HS-5 (cell line): ENCODE measurements at places on chromosomes 11 and 22.

GRCh38 chr11:45145379-45146071 is 914 bp upstream of the PRDM11 start:
- DNase-seq = no peak

- no peak for DNase-seq
Observed at GRCh38 chr22:42062506-42063170, 8.0 kb downstream of the NAGA start.

DNA sequence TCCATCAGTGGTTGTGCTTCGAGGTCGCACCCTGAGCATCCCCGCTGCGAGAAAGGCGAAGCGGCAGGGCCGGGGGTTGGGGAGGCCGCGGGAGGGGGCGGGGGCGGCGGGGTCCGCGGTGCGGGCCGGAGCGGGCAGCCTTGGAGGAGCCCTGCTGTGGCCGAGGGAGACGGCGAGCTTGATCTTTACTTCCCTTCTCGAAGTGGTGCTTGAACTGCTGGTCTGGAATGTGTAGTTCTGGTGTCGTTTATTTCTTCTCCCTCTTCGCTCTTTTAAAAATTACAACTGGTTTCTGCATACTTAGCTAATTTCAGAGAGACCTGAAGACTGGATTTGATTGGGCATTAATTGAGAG is 1.1 kb downstream of the APLP2 start:
- no peak for DNase-seq

- DNase-seq = no peak
Observed at GRCh38 chr11:117037975-117038350, 60.3 kb downstream of the SIK3 start.

DNA sequence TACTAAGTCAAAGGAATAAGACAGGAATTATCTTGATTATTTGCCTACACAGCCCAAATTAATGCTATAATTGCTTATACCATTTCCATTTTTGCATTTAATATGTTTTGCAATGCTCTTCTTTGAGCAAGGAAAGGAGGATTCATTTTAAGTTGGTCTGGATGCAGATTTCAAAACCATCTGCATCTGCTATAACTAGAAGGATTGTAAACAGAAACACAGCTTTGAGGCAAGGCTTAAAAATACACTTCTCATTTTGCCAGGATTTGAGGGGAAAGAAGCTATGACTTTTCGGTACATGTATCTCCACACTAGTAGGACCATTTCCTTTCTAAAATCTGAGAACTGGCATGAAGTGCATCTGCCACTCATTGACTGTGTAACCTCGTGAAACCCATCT is 95.9 kb upstream of the MTNR1B start:
- no peak for DNase-seq

DNA sequence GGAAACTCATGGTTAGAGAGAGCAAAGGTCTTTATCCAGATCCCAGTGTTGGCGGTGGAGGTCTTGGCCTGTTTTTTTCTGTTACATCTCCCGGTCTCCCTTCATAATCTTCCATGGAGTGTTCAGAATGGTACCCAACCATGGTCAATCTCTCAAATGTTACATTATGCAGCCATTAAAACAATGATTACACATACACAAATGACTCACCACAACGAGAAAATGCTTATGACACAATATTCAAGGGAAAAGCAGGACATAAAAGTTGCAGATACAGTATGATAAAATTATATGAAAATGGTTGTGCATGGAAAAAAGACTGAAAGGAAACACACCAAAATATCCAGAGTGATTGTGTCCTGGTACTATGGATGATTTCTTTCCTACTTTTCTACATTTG is 17.8 kb upstream of the CSNK1E start:
- no peak for DNase-seq

DNA sequence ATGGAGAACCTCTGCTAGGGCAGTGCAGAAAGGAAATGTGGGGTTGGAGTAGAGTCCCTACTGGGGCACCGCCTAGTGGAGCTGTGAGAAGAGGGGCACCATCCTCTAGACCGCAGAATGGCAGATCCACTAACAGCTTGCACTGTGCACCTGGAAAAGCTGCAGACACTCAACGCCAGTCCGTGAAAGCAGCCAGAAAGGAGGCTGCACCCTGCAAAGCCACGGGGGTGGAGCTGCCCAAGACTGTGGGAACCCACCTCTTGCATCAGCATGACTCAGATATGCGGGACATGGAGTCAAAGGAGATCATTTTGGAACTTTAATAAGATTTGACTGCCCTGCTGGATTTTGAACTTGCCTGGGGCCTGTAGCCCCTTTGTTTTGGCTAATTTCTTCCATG is 8.7 kb downstream of the TSKU start:
- no peak for DNase-seq

DNA sequence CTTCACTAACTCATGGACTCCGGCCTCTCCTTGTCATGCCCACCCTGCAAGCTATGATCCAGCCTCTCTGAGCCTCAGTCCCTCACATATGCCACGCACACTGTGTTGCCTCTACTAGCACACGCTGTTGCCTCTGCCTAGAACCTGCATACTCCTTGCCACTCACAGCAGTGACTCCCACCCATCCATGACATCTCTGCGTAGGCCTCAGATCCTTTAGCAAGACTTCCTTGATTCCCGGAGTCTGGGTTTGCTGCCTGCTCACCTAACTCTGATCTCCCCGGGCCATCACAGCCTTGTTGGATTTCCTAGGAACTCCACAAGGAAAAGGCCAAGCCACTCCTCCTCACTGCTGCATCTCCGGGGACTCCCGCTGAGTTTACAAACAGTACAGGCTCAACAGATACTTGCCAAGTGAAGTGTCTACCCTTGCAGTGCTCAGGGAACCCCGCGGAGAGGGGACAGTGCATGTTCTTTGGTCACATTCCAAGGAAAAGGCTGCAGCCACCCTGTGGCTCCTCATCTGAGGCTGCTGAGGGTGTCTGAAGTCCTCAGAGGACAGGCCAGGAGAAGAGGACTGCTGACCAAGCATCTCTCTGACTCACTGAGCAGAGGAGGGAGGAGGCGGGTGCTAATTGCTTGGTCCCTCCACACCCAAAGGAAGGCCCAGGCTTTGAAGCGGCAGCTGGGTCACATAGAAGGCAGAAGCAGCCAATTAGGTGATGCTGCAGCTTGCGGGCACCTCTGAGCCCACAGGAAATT is 42.4 kb upstream of the NAV2 start:
- DNase-seq = no peak

GRCh38 chr11:116840746-116841296 is 3.4 kb upstream of the APOA1 start:
- no peak for DNase-seq

GRCh38 chr22:50526834-50527801 is 1.7 kb upstream of the SCO2 start:
- DNase-seq = no peak

GRCh38 chr22:24727218-24727851 is 47.2 kb downstream of the PIWIL3 start:
- DNase-seq = peak; percentile 51

GRCh38 chr11:70454197-70454767 is 56.0 kb downstream of the CTTN start:
- no peak for DNase-seq

- no peak for DNase-seq
Observed at GRCh38 chr11:106553304-106553703, 465.0 kb downstream of the GUCY1A2 start.

DNA sequence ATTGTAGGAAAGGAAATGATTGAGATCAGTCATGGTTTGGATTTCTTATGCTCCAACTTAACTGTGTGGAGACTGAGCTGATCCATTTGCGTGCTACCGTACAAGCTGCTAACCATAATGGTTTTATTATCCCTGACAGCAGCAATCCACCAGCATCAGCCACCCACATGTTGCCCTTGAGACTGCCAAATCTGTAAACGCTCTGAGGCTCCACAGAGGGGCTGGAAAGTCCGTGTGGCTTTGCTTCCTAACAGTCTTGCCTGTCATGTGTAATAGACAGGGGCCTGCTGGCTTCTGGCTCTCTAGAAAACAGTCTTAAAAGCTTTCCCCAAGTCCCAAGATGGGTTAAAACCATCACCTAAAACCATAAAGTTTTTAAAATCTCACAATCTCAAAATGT is 30.1 kb downstream of the ATG16L2 start:
- no peak for DNase-seq

- no peak for DNase-seq
Observed at GRCh38 chr11:64008914-64009633, 22.8 kb downstream of the OTUB1 start.

DNA sequence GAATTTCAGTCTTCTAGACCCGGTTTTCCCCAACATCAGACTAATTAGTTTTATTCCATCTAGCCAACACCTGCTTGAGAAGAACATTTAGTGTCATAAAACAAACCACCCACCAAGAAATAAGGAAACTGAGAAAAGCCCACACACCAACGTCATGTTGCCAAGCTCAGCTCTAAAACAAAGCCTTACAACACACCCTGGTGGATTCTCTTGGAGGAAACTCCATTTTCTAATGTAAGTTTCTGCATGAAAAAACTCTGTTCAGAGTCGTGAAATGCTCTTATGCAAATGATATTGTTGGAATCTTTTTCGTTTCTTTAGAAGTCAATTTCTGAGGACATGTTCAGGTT is 105.0 kb upstream of the RAG2 start:
- DNase-seq = no peak

GRCh38 chr11:129538323-129538722 is 162.7 kb downstream of the BARX2 start:
- no peak for DNase-seq

GRCh38 chr11:76724171-76724768 is 53.7 kb upstream of the LRRC32 start:
- DNase-seq = no peak

DNA sequence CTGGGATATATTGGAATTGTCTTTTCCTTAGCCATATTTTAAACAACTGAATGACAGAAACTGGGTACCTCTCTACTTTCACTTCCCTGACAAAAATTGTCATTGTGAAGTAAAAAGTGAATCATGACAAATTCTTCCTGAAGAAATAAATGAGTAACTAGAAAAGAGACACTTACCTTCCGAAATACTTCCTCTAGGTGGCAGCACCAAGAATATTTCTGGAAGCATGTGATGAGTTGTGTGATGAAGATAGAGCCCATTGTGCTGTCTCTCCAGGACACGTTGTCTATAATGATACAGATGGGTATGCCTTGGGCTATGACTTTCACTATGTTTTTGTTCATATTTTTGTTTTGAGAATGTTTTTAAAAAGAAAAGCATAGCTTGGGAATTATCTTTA is 21.5 kb downstream of the CASP4 start:
- DNase-seq = peak; percentile 28

DNA sequence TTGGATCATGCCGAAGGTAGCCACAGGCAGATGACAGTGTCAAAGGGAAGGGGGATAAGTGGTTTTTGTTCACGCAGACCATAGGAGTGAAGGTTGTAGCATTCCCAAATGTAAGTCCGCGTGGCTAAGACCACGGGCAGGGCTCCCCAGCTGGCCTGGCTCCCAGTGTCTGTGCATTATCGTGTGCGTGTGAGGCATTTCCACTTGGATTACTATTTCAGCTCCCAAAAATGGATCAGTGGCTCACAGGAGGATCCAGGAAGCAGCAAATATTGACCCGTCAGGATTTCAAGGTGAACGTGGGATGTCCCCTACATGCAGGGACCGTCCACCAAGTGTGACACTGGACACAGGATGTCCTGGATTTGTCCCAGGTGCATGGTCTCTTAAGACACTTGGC is 10.6 kb downstream of the CDKN1C start:
- no peak for DNase-seq

DNA sequence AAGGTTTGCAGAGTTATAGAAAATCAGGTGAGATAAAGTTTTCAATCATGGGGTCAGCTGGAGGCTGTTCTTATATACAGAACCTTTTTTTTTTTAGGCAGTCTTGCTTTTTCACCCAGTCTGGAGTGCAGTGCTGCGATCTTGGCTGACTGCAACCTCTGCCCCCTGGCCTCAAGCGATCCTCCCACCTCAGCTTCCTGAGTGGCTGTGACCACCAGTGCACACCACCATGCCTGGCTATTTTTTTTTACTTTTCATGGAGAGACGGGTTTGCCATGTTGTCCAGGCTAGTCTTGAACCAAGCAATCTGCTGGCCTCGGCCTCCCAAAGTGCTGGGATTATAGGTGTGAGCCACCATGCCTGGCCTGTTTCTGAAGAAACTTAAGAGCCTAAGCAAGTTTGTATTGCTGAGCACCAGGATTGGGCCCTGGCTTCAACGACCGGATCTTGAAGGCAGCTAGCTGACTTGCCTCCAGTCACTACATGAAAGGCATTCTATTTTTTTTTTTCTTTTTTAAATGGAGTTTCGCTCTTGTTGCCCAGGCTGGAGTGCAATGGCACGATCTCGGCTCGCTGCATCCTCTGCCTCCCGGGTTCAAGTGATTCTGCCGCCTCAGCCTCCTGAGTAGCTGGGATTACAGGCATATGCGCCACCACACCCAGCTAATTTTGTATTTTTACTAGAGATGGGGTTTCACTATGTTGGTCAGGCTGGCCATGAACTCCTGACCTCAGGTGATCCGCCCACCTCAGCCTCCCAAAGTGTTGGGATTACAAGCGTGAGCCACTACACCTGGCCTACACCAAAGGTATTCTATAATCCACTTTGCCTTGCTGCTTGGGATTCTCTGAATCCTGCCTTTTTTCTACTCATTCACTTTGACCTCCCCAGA is 7.6 kb downstream of the XBP1 start:
- no peak for DNase-seq

DNA sequence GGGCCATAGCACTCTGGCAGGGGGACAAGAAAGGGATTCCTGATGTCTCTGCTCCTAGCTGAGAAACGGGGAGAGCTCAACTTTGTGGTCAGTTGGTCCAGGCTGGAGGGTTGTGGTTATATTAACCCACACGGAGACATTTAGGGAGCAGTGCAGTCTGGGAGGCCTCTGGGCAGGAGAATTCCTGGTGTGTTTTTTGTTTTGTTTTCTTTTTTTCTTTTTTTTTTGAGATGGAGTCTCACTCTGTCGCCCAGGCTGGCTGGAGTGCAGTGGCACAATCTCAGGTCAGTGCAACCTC is 88.0 kb upstream of the SHISAL1 start:
- no peak for DNase-seq

DNA sequence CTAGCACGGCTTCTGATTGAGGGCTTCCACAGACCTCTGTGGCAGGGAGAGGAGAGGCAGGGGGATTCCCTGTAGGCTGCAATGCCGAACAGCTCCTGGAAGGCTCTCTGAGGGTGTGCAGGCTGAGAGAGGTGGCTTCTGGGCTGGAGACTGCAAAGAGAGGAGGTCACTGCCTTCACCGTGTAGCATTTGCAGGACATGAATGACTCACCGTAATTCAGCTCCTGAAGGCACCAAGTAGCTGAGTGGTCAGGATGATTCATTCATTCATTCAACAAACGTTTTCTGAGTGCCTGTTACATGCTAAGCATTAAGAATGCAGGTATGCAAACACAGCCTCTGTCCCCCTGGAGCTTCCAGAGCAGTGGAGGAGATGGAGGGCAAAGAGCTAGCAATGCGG is 18.0 kb upstream of the EIF3D start:
- peak; percentile 74 for DNase-seq
